Fibroblast of lung (primary cell): ENCODE measurements at places on chromosomes 6 and 20.

DNA sequence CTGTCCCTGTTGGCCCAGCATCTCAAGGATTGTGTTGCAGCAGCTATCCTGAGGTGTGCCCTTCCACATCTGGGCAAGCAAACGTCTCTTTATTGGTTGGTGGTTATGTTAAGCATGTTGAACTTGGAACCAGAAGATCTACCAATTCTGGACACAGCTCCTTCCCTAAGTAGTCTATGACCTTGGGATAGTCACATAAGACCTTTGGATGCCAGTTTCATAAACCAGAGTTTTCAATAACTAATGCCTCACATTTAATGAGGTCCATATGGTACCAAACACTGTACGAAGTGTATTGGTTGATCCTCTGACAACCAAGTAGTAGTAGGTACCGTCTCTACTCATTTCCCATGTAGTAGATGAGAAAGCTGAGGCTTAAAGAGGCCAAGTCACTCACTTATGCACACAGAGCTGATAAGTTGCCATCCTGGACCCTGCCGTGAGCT, 3.7 kb downstream of the CYP24A1 start:
- DNase-seq: no peak
- peaks cover 54% of the 10 kb centered on the region for H3K27me3 ChIP-seq
- H3K4me1 ChIP-seq: no peaks in the 10 kb centered on the region
- H3K4me3 ChIP-seq: no peak overlapping the region
- H3K36me3 ChIP-seq: no peaks in the 10 kb centered on the region

- H3K27ac ChIP-seq: no peak overlapping the region
- H3K4me1 ChIP-seq: peaks cover 4% of the 10 kb centered on the region
- H3K36me3 ChIP-seq: peaks cover 8% of the 10 kb centered on the region
- H3K27me3 ChIP-seq: no peaks in the 10 kb centered on the region
- H3K4me3 ChIP-seq: no peak overlapping the region
Measured at GRCh38 chr6:170346649-170347048, 40.1 kb downstream of the FAM120B start.

DNA sequence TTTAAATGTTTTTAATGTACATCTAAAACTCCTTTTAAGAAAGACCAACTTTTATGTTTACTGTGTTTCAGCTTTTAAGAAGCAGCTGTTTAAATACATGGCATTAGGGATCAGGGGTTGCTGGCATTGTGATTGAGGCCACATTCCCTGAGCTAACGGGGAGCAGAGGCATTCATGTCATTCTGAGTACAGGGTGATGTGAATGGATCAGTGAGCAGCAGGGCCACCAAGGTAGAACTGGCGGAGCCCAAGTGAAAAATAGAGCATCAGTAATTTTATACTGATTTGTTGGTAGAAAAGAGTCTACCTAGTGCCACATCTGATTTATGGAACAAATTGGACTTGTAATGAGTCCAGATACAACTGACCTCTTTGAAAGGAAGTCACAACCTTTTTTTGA, 467.3 kb downstream of the ADGRB3 start:
- no peak for DNase-seq
- no peaks in the 10 kb centered on the region for H3K27me3 ChIP-seq
- no peaks in the 10 kb centered on the region for H3K4me1 ChIP-seq
- H3K36me3 ChIP-seq: no peaks in the 10 kb centered on the region
- no peak overlapping the region for H3K4me3 ChIP-seq

GRCh38 chr6:163780994-163781393, 366.5 kb downstream of the QKI start:
- peak; percentile 23 for DNase-seq
- no peak overlapping the region for H3K27ac ChIP-seq
- H3K36me3 ChIP-seq: no peaks in the 10 kb centered on the region
- H3K4me1 ChIP-seq: no peaks in the 10 kb centered on the region
- H3K4me3 ChIP-seq: no peak overlapping the region
- H3K27me3 ChIP-seq: no peaks in the 10 kb centered on the region
